Muscle of arm (tissue), 14 donors: ENCODE measurements at places on chromosomes 3 and 15.
A peak's percentile ranks its signal among the peaks of the same experiment; 100 is the strongest.

DNA sequence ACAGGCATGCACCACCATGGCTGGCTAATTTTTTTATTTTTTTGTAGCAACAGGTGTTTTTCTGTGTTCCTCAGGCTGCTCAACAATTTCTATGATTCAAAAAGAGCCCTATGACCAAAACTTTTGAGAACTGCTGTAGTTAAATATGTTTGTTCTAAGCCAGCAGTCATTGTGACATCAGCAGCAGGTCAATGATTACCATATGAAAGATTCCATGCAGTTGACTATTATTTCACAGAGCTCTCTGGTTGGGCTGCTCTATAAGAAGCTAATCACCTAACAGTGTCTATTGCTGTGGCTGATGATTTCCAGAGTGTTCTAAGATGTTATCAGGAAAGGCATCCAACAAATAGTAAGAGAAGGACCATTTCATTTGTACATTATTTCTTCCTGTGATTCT, at the start of gene CCDC54:
Gene CCDC54, plus strand, starts transcription at position 289 of the 400 bp plus-strand sequence. CDS start 149 bp downstream, outside the sequence.
- DNase-seq = no peak

DNA sequence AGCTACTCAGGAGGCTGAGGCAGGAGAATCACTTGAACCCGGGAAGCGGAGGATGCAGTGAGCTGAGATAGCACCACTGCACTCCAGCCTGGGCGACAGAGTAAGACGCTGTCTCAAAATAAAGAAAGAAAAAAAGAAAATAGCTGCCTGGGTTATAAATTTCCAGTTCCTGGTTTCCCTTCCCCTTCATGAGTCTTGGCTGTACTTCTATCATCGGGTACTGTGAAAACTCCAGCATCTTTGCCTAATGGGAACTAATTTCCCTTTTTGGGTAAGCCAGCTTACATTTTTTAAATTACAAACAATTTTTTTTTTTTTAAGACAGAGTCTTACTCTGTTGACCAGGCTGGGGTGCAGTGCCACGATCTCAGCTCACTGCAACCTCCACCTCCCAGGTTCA, 15.0 kb downstream of the DENND4A start:
- no peak for DNase-seq

DNA sequence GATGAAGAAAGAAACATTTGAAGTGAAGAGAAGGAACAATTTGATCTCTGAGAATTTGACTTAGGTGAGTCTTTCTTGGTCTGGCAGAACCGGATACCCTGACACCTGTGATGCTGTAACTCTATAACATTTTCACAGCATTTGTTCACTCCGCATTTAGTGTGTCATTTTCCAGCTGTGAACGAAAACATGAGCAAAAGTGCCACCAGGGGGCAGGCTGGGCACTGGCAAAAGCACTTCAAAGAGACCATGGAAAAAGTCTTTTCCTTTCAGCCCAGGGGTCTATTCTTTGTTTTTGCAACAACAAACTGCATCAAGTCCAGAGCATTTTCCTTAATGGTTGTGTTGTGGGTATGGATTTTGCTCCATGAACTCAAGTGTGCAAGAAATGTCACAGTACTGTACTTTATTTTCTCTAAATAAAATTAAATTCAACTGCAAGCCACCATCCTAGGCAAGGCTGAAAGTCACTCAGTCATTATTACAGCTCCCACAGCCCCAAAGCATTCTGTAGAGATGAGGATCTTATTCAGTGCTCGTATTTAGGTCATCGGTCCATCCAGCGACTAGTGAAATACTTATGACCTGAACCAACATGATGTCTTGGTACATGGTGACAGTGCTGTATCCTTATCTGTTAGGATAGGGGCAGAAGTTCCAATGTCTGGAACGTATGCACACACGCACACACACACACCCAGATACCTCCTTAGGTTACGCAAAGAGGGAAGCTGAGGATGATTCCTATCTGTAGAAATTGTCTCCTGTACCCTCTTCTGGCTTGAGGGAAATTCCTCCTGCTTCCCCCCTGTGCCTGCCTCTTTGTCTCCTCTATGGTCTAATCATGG, 125.5 kb downstream of the GADL1 start:
- DNase-seq = peak; percentile 63

- DNase-seq = no peak
These were observed 51.1 kb downstream of the RSRC1 start for GRCh38 chr3:158160958-158161357.

GRCh38 chr3:36201546-36201945, 178.8 kb upstream of the STAC start:
- no peak for DNase-seq

DNA sequence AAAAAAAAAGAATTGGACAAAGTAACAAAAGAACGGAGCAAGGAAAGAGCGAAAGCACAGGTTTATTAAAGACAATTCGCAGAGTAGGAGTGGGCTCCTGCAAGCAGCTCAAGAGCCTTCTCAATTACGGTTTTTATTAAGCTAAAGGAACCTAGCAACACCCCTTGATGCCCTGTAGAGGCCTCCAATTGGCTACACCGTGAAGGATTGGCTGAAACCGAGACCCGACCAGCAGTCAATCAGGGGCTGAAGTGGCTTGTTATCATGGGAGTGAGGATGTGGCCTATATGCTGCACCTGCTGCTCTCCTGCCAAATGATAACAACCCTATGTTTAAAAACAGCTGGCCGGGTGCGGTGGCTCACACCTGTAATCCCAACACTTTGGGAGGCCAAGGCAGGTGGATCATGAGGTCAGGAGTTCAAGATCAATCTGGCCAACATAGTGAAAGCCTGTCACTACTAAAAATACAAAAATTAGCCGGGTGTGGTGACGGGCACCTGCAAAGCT, 20.4 kb upstream of the AP3B2 start:
- no peak for DNase-seq

GRCh38 chr3:129513705-129514104, 14.7 kb upstream of the RHO start:
- no peak for DNase-seq

- DNase-seq = no peak
These were observed 14.2 kb downstream of the BAHD1 start for GRCh38 chr15:40454904-40455391.

GRCh38 chr3:127723011-127723567, 50.3 kb downstream of the ABTB1 start:
- no peak for DNase-seq

DNA sequence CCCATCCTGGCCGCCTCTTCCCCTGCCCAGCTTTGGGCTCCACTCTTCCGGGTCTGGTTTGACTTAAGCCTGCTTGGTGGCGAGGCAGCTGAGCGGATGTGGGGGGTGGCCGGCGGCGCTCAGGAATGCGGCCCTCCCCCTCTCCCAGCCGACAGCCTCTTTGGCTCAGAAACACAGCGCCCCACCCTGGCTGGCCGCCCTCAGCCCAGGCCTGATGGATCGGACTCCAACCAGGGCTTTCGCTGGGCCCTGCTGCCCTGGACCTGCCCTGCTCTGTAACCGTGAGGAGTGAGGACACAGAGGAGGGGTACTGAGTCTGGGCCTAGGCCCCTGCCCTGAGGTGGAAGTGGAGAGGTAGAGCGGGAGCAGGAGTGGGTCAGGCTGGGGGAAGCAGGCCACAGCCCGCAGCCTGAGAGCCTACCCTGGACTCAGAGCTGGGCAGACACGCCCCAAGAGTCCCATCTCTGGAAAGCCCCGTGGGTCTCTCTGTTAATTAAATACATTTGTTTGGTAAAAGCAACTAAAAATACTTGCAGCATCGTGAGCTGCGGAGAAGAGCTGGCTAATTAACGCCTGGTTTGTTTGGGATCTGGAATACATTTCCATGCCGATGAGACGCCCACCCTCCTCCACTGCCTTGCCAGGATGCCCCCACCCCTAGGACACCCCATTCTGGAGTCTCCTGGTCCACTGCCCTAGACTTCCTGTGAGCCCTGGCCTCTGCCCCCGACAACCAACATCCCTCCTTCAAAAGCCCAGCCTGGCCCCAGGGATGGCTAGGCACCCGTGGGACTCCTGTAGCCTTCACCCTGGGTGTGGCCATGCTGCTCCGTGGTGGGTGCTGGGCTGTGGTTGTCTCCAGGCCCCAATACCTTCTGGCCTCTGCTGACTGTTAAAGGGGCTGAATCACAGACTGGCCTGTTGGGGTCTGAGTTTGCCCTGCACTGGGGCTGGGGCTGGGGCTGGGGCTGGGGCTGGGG, 19.6 kb downstream of the PLXNA1 start:
- DNase-seq = peak; percentile 84

DNA sequence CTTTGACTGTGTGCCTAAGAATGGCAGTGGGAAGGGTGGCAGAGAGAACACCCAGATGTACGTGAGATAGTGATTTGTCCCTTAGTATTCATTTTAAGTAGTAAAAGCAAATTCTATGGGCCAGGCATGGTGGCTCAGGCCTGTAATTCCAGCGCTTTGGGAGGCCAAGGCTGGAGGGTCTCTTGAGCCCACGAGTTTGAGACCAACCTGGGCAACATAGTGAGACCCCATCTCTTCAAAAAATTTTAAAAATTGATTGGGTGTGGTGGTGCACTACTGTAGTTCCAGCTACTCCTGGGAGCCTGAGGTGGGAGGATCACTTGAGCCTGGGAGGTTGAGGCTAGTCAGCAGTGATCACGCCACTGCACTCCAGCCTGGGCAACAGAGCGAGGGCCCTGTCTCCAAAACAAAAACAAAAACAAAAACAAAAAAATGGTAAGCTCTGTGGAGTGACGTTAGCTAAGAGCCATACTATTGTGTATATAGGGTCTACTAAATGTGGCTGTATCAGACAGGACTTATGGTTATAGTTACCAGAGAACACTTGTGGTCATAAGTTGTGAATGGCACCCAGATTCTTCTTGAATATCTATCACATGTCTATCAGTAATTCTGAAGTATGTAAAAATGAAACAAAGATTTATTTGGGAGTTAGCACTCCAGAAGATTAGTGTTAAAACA, 171.5 kb downstream of the TCF12 start:
- no peak for DNase-seq

GRCh38 chr3:105232553-105232952, 134.2 kb upstream of the ALCAM start:
- peak; percentile 9 for DNase-seq

DNA sequence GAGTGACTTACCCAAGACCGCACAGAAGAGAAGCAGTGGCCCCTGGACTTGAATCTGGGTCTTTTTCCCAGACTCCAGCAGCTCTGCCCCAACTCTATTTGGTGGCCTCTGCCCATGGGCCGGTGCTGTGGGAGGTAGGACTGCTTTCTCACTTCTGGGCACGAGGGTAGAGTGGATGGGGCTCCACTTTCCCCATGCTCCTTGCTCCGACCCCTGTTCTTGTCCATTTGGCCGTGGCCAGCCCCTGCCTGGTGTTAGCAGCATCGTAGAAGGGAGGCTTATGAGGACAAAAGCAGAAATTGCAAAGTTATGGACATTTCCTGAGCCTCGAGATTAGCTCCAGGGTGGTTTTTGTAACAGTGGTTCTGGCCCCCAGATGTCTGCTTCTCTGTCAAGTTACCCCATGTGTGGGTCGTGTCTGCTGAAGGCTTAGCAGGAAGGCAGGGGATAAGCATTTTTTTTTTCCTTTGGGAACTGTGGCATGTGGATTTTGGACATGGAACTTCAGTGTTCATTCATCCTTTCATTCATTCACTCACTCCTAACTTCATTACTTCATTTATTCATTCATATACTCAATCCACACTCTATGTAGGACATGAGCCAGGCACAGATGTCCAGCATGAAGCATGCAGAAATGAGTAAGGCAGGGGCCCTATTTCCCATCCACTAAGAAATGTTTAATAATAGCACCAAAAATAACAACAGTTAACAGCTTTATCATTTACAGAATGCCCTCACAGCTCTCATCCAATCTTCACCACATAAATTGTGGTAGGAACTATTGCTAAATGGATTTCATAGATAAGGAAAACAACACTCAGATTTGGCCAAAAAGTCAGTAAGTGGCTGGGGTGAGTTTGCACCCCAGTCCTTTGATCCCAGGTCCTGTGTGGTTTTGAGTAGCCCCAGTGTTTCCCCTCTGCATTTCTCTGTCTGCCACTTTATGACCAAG, 180.5 kb downstream of the OPA1 start:
- DNase-seq = no peak

DNA sequence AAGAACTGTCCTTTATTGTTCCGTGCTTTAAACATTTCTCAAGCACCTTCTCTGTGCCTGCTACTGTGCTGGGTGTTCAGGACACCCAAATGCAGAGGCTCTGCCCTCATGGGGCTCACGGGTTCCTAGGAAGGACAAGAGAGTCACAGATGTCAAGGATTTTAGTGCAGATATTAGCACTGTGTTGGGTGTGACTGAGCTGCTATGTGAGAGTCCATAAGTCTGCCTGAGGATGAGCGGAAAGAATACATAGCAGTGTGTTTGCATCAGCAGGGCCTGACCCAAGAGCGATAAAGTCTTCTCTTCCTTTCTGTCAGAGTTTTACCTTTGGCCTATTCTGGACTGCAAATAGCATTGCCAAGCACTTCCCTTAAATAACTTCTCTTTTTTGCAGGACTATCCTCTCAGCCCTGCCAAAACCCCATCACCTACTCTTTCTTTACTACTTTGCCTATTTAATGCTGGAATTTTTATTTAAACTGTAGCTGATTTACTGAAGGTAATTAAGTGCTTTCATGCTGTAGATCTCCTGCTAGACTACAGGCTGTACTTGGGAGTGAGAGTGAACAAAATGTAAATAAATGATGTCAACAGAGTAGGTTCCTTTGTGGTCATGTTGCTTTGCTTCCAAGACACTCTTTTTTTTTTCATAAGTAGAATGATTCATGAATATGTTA, 459.4 kb upstream of the TPRG1 start:
- peak; percentile 20 for DNase-seq

GRCh38 chr15:70418943-70419342, 321.2 kb upstream of the TLE3 start:
- DNase-seq = no peak

GRCh38 chr3:162398554-162398953, 901.9 kb downstream of the OTOL1 start:
- DNase-seq = no peak

- no peak for DNase-seq
These were observed 11.9 kb downstream of the RAP2B start for GRCh38 chr3:153173758-153174516.

- DNase-seq = no peak
These were observed 175.6 kb downstream of the RORA start for GRCh38 chr15:61053401-61053965.

GRCh38 chr15:31280831-31281216, 45.8 kb upstream of the KLF13 start:
- DNase-seq = no peak

- DNase-seq = no peak
These were observed 16.7 kb downstream of the AP3S2 start for GRCh38 chr15:89877083-89877425.

DNA sequence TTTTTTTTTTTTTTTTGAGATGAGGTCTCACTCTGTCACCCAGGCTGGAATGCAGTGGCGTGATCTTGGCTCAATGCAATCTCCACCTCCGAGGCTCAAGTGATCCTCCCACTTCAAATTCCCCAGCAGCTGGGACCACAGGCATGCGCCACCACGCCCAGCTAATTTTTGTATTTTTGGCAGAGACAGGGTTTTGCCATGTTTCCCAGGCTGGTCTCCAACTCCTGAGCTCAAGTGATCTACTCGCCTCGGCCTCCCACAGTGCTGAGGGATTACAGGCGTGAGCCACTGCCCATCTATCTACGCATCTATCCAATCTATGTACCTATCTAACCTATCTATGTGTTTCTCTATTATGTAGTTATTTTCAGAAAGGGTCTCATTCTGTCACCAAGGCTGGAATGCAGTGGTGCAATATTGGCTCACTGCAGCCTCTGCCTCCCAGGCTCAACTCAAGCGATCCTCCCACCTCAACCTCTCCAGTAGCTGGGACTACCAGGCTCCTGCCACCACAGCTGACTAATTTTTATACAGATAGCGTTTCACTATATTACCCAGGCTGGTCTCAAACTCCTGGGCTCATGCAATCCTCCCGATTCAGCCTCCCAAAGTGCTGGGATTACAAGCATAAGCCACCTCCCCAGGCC, 20.2 kb upstream of the GPX1 start:
- DNase-seq = no peak
